ENCODE measurements at places on chromosomes 16 and 17. TPM values are rescaled to one million over a fixed set of nuclear protein-coding genes. Genes with fewer than 3 reads are reported as not detected.
A peak's percentile ranks its signal among the peaks of the same experiment; 100 is the strongest.

DNA sequence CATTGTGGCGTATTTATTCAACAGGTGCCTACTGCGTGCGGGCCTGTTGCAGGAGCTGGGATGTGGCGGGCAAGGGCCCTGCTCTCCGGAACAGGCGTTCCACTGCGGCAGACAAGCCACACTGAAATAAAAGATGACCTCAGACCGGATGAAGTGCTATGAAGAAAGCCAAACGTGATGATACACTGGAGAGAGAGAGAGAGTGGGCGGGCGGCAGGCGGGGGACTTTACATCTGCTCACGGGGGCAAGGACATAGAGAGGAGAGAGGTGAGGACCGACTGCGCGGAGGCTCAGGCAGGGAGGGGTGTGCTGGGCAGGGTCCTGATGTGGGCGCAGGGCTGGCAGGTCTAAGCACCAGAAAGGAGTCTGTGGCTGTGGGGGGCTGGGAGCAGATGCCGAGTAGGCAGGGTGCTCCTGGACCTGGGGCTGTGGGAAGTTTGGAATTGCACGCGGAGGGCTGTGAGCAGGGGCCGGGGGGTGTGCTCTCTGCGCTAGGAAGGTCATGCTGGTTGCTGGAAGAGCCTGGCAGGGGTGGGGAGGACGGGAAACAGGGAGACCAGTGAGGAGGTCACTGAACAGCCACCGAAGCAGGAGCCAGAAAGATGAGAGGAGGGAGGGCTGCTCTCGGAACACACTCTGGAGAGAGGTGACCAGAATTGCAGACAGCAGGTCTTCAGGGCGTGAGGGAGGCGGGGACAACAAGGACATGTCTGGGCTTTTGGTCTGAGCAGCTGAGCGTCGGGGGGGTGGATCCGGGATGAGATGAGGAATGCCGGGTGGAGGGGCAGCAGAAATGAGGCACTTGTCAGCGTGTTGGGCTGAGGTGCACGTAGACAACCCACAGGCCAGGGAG is 9.9 kb downstream of the MXRA7 start:
- peak; percentile 90 for DNase-seq

- DNase-seq: no peak
Observed at GRCh38 chr17:75269844-75270217, 1.2 kb downstream of the MIF4GD start.

GRCh38 chr17:57343717-57344116 is 87.4 kb downstream of the MSI2 start:
- DNase-seq: no peak

GRCh38 chr17:16027708-16028584 is 28.3 kb downstream of the TTC19 start:
- peak; percentile 91 for DNase-seq

- DNase-seq: no peak
Observed at GRCh38 chr16:30665155-30665829, 7.1 kb downstream of the FBRS start.

DNA sequence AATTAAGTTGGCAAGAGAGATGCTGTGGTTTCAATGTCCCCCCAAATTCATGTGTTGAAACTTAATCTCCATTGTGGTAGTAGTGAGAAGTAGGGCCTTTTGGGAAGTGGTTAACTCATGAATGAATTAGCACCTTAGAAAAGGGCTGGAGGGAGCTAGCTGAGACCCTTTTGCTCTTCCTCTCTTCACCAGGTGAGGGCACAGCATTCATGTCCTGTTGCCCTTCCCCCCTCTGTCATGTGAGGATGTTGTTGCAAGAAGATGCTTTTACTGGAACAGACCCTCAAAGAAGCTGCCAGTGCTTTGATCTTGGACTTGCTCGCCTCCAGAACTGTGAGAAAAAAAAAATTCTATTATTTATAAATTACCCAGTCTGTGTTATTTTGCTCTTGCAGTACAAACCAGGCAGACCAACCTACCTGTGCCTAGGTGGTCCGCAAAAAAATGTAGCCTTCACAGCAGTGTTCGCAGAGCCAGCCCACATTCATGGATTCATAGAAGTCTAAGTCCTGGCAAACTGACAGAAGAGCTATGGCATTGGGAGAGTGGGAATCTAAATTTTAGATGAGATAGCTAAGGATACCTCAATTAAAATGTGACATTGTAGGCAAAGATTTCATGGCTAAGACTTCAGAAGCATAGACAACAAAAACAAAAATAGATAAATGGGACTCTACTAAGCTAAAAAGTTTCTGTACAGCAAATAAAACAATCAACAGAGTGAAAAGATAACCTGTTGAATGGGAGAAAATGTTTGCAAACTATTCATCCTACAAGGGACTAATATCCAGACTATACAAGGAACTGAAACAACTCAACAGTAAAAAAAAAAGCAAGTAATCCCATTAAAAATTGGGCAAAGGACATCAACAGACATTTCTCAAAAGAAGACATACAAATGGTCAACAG is 32.0 kb upstream of the ABCA5 start:
- DNase-seq: no peak

The C16orf89 gene
- total RNA-seq: not detected

- DNase-seq: peak; percentile 22
Observed at GRCh38 chr16:11205754-11206581, 50.0 kb downstream of the SOCS1 start.

The HOXB1 gene
- total RNA-seq: not detected

- DNase-seq: peak; percentile 9
Observed at GRCh38 chr17:27256225-27257030, 37.5 kb upstream of the WSB1 start.

The MYL11 gene
- 7.2 TPM for total RNA-seq

GRCh38 chr17:1144162-1144561 is 35.6 kb downstream of the ABR start:
- DNase-seq: no peak

The SLX1B gene
- 49.4 TPM for total RNA-seq

DNA sequence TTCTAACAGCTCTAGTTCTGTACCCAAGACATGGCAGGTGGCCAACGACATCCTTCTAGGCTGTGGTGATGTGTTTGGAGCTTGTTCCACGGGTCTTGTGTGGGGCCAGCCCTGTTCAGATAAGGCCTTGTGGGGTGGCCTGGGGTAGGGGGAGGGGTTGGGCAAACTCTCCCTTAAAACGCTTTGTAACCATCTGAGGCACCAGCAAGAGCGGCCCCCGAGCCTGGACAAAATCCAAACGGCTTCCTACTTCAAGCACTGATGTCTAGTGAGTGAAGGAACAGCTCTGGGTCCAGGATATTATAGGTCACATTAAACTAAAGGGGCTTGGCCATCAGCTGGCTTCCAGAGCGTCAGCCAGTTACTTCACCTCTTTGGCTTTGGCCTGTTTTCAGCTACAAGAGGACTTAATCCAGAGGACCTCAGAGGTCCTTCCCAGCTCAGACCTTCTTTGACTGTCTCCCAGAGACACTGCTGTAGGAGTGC is 11.9 kb downstream of the SERPINF1 start:
- DNase-seq: no peak

- DNase-seq: no peak
Observed at GRCh38 chr16:80254970-80255369, 285.8 kb upstream of the DYNLRB2 start.

GRCh38 chr16:75458439-75458838 is 6.0 kb downstream of the TMEM170A start:
- no peak for DNase-seq

- no peak for DNase-seq
Observed at GRCh38 chr17:34358631-34359030, 2.4 kb downstream of the CCL13 start.

- no peak for DNase-seq
Observed at GRCh38 chr16:715477-716199, 720 bp downstream of the METRN start.

- peak; percentile 72 for DNase-seq
Observed at GRCh38 chr16:64417711-64418227, 704.1 kb downstream of the CDH11 start.

- no peak for DNase-seq
Observed at GRCh38 chr16:2530629-2531318, 434 bp downstream of the CEMP1 start.

The ATP2C2 gene
- total RNA-seq: not detected

The BIRC5 gene
- total RNA-seq: 192 TPM

- DNase-seq: no peak
Observed at GRCh38 chr17:50477976-50478375, 684 bp upstream of the RSAD1 start.

- no peak for DNase-seq
Observed at GRCh38 chr16:2243031-2243528, 6.8 kb downstream of the DNASE1L2 start.

The PRPF8 gene
- 108 TPM for total RNA-seq

DNA sequence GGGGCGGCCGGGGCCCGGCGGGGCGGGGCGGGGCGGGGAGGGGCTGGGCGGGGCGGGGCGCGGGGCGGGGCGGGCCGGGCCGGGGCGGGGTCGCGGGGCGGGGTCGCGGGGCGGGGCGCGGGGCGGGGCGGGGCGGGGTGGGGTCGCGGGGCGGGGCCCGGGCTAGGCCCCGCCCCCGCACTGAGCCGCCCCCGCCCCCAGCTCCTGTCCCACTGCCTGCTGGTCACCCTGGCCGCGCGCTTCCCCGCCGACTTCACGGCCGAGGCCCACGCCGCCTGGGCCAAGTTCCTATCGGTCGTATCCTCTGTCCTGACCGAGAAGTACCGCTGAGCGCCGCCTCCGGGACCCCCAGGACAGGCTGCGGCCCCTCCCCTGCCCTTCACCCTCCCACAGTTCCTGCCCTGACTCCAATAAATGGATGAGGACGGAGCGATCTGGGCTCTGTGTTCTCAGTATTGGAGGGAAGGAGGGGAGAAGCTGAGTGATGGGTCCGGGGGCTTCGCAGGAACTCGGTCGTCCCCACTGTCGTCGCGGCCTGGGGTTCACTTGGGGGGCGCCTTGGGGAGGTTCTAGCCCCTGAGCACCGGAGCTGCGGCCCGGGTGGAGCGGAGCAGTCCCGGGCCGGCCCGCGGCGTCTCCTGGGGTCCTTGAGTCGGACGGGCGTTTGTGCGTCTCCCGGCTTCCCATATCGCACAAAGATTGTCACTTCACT is 795 bp upstream of the HBM start:
- no peak for DNase-seq

- no peak for DNase-seq
Observed at GRCh38 chr16:24346734-24347133, 90.6 kb downstream of the CACNG3 start.

DNA sequence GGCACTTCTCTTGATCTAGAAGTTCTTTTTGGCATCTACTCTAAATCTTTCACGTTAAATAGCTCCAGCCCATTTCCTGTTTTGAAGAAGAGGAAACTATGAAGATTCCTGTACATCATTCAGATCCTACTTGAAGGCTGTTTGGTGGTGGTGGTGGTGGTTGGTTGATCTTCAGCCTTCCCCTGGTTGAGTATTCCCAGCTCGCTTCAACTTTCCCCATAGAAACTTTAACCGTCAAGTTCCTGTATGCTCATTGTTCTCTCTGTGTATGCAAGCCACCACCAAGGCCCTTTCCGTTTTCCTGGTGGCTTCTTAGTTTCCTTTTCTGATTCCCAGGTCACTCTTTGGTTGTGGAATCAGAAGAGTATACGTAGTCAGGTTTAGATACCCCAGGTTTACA is 3.3 kb downstream of the LRRC46 start:
- no peak for DNase-seq
